ENCODE measurements at places on chromosomes 5 and 9. TPM values are rescaled to one million over a fixed set of nuclear protein-coding genes. Genes with fewer than 3 reads are reported as not detected.

The CDX1 gene
- not detected for total RNA-seq

The MARCHF11 gene
- not detected for total RNA-seq

The ZBTB43 gene
- 6.2 TPM for total RNA-seq

The ORM1 gene
- not detected for total RNA-seq

The DOCK2 gene
- 4.0 TPM for total RNA-seq

The GLRA1 gene
- not detected for total RNA-seq

The TMEM174 gene
- not detected for total RNA-seq

The DRD1 gene
- 0.51 TPM for total RNA-seq

The GPSM1 gene
- 13.6 TPM for total RNA-seq

The ZFP37 gene
- total RNA-seq = 1.8 TPM

Data from A549 treated with RU486 at 1 μM for 4 hours (cell line).